ENCODE measurements at places on chromosomes 3 and 15. TPM values are rescaled to one million over a fixed set of nuclear protein-coding genes. Genes with fewer than 3 reads are reported as not detected.
A peak's percentile ranks its signal among the peaks of the same experiment; 100 is the strongest.

DNA sequence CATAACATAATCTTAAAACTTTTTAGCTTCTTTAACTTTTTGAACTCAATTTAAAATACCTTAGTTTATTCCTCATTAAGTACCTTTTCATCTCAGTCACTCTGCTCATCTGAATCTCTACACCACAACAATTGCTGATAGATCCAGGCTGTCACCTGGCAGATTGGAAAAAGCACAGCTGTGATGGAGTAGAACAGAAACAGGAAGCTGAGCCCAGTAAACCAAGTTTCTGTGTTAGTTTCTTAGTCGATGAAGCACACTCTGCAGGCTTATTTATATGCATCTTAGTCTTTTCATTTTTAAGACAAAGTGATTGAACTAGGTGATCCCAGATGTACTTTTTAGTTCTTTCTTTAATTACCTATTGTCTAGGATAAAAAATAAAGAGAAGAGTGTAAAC, 1398.0 kb upstream of the ALCAM start:
- no peaks in the 10 kb centered on the region for H3K36me3 ChIP-seq
- no peaks in the 10 kb centered on the region for H3K27me3 ChIP-seq
- no peaks in the 10 kb centered on the region for H3K4me1 ChIP-seq
- H3K27ac ChIP-seq, result no peak overlapping the region

The LNP1 gene
- total RNA-seq, result 2.0 TPM

DNA sequence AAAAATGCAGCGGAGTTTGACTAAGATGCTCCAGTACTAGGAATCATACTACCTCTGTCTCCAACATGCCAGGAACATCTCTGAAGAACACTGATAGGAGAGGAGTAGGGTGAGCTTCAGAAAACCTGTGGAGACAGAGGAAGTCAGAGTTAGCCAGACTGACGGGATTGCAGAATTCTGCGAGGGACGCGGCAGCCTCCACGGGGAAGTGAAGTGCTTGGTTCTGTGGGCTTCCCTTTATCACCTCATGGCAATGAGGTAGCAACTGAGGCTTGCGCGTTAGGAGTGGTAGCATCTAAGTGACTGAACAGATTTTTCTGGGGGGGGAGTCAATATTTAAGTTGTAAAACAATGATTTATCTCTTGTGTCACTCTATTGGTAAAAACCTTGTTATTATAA, 226.3 kb downstream of the MCTP2 start:
- no peak overlapping the region for H3K4me3 ChIP-seq
- DNase-seq, result no peak
- no peaks in the 10 kb centered on the region for H3K4me1 ChIP-seq
- peaks cover 25% of the 10 kb centered on the region for H3K36me3 ChIP-seq
- no peaks in the 10 kb centered on the region for H3K27me3 ChIP-seq

DNA sequence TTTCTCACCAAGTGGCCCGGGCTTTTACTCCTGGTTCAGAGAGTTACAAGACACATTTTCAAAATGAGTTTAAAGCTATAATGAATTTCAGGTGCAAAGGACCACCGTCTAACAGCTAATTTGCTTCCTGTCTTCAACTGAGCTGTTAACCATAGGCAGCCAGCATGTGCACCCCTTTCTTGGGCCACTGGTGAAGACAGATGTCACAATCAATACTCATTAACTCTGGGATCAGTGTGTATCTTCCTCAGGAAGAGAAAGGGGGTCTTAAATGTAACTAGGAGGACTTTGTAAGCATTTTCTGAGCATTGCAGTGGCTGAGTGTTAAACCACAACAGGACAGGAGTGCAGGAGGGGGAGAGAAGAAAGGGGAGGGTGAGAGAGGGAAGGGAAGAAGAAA, 750.7 kb upstream of the CFAP20DC start:
- H3K27me3 ChIP-seq, result no peaks in the 10 kb centered on the region
- H3K4me1 ChIP-seq, result no peaks in the 10 kb centered on the region
- no peak overlapping the region for H3K27ac ChIP-seq
- DNase-seq, result no peak
- H3K4me3 ChIP-seq, result no peak overlapping the region

GRCh38 chr3:99131876-99132275, 230.4 kb upstream of the DCBLD2 start:
- no peaks in the 10 kb centered on the region for H3K4me1 ChIP-seq
- no peaks in the 10 kb centered on the region for H3K36me3 ChIP-seq
- H3K27ac ChIP-seq, result no peak overlapping the region
- H3K4me3 ChIP-seq, result no peak overlapping the region
- no peak for DNase-seq
- no peaks in the 10 kb centered on the region for H3K27me3 ChIP-seq

DNA sequence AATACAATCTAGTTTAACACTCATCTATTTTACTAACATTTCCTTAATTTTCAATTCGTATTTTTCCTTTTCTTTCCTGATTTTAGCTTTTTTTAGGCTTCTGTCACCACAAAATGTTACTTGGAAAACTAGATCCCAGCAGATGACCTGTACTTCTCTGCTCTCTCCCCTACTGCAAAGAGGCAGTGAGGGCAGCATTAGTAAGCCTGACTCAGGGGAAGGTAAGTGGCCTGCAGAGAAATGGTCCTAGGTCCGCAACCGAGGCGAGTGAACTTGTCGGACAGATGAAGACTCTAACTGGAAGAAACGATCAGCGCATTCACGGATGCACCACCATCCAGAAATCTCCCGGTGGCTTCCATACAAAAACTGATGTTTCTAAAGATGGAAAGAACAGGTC, 20.4 kb downstream of the TMEM43 start:
- peaks cover 58% of the 10 kb centered on the region for H3K4me1 ChIP-seq
- peak overlapping the region; percentile 28 for H3K4me3 ChIP-seq
- no peaks in the 10 kb centered on the region for H3K27me3 ChIP-seq

GRCh38 chr3:13245615-13245978, 172.4 kb upstream of the IQSEC1 start:
- no peak for DNase-seq
- no peaks in the 10 kb centered on the region for H3K4me1 ChIP-seq
- no peak overlapping the region for H3K4me3 ChIP-seq
- peaks cover 4% of the 10 kb centered on the region for H3K27me3 ChIP-seq

The MFN1 gene
- 45.9 TPM for total RNA-seq

The MEX3B gene
- 1.8 TPM for total RNA-seq

The RTP1 gene
- total RNA-seq, result not detected

DNA sequence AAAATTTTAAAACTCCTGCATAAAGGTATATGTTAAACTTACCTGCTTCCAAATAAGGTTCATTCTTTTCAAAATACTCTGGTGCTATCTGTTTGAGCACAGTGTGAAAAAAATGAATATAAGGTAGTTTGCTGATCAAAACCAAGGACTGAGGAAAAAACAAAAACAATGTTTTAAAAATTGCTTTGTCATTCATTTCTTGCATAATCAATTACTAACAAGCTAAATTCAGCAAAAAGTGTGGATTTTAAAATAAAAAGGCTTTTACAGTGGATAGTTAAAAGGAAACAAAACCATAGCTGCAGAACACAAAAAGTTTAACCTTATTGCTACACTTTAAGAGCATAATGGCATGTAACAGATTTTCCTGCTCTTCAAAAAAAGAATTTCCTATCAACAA, 31.5 kb downstream of the DENND6A start:
- no peak overlapping the region for H3K4me3 ChIP-seq
- H3K36me3 ChIP-seq, result peaks cover 95% of the 10 kb centered on the region
- peaks cover 3% of the 10 kb centered on the region for H3K4me1 ChIP-seq
- DNase-seq, result no peak

The IVD gene
- 93.5 TPM for total RNA-seq

- no peak overlapping the region for H3K4me3 ChIP-seq
- H3K27me3 ChIP-seq, result no peaks in the 10 kb centered on the region
Observed at GRCh38 chr15:79811406-79812405, 85.1 kb downstream of the MTHFS start.

DNA sequence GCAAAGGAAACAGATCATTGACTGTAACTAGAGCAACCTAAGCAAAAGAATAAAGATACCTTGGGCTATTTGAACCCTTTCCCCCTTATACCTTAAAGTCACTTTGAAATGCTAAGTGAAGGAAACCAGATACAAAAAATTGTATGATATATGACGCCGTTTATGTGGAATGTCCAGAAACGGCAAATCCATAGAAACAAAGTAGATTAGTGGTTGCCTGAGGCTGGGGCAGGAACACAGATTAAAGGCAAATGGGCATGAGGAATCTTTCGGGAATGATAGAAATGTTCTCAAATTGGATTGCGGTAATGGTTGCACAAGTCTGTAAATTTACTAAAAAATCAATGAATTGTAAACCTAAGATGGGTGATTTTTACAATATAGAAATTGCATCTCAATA, 160.1 kb upstream of the CCDC54 start:
- H3K27me3 ChIP-seq, result no peaks in the 10 kb centered on the region
- no peak for DNase-seq
- H3K27ac ChIP-seq, result no peak overlapping the region

The PCOLCE2 gene
- total RNA-seq, result 41.0 TPM

DNA sequence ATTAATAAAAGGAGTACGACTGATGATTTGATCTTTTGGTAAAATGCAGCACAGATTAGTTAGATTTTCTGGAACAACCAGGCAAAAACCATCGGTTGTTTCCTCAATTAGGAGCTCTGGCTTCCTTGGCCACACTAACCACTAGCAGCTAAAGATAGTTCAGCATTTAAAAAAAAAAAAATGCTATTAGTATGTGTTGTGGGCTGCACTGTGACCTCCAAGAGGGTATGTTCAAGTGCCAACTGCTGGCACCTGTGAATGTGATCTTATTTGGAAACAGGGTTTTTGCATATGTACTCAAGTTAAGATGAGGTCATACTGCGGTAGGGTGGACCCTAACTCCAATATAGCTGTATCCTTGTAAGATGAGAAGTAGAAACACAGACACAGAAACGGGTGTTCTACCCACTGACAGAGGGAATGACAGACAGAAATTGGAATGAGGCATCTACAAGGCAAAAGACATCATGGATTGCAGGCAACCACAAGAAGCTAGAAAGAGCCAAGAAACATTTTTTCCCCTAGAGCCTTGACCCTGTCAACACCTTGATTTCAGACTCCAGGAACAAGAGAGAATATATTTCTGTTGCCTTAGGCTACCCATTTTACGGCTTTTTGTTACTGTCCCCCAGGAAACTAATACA, 534.6 kb upstream of the ROBO2 start:
- H3K36me3 ChIP-seq, result no peaks in the 10 kb centered on the region
- no peaks in the 10 kb centered on the region for H3K4me1 ChIP-seq
- no peak overlapping the region for H3K27ac ChIP-seq
- no peaks in the 10 kb centered on the region for H3K27me3 ChIP-seq
- no peak for DNase-seq

Data from lower lobe of right lung (tissue), 2 donors.